A549 (cell line): ENCODE measurements at places on chromosomes 16 and 17. TPM values are rescaled to one million over a fixed set of nuclear protein-coding genes. Genes with fewer than 3 reads are reported as not detected.
A peak's percentile ranks its signal among the peaks of the same experiment; 100 is the strongest.

Gene HASPIN
- polyA plus RNA-seq = 10.9 to 12.0 TPM (median 11.5 TPM) in 3 replicates

Gene SLC16A6
- 0.08 to 0.33 TPM (median 0.17 TPM) in 3 replicates for polyA plus RNA-seq

Gene ASIC2
- 1.5 to 1.9 TPM (median 1.6 TPM) in 3 replicates for polyA plus RNA-seq

Gene KRT31
- not detected in 3 replicates for polyA plus RNA-seq

Gene SCARF1
- 0.21 to 0.30 TPM (median 0.30 TPM) in 3 replicates for polyA plus RNA-seq

Gene REXO5
- 3.8 to 4.2 TPM (median 4.0 TPM) in 3 replicates for polyA plus RNA-seq

Gene ZFP3
- 1.6 to 1.9 TPM (median 1.7 TPM) in 3 replicates for polyA plus RNA-seq

Gene TIMP2
- polyA plus RNA-seq = 140 to 170 TPM (median 166 TPM) in 3 replicates

Gene CDRT4
- 0.58 to 1.1 TPM (median 0.76 TPM) in 3 replicates for polyA plus RNA-seq

GRCh38 chr17:75205793-75206163 lies 299 bp downstream of the NUP85 start:
- no peak for DNase-seq

DNA sequence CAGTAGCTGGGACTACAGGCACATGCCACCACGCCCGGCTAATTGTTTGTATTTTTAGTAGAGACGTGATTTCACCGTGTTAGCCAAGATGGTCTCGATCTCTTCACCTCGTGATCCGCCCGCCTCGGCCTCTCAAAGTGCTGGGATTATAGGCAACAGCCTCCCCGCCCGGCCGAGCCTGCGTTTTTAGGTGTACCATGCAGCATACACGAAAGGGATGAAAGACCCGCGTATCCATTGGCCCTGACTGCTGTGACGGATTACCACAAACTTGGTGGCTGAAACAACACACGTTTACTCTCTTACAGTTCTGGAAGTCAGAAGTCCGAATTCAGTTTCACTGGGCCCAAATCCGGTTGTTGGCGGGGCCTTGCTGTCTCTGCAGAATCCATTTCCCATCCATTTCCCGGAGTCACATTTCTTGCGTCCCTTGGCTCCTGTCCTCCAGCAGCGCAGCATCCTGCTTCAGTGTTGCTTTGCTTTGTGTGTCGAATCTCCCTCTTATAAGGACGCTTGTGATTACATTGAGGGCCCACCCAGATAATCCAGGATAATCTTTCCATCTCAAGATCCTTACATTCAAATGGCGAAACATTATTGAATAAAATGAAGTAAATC lies 8.3 kb upstream of the GUCY2D start:
- no peak for DNase-seq

- DNase-seq = no peak
Observed at GRCh38 chr17:34384271-34384670, 21.2 kb upstream of the CCL1 start.

DNA sequence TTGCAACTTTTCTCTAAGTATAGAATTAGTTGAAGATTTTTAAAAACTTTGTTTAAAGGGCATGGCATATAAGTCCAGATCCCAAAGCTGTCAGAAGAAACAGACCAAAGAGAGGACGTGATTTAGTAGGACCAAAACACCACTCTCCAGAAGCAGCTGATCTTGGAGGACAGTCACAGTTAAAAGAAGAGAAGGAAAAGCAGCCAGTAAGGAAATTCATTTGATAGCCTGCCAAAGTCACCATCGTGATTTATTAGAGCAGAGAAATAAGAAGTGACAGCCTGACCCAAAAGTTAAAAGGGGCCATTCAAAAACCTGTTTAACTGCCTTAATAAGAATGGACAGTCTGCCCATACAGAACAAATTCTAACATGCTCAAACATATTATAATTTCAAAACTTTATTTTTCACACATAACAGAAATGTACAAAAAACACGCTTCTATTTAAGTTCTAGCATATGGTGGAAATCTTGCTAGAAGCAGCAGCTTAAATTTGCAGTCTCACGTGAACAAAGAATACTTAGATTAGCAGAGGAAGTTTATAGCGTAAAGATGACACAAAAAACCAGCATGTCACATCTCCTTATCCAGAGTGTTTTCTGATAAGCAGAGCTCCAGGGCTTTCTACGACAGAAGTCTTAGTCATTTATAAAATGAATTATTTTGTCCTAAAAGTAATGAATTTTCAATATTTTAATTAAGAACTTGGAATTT lies 37.2 kb downstream of the TXNDC11 start:
- DNase-seq = no peak

DNA sequence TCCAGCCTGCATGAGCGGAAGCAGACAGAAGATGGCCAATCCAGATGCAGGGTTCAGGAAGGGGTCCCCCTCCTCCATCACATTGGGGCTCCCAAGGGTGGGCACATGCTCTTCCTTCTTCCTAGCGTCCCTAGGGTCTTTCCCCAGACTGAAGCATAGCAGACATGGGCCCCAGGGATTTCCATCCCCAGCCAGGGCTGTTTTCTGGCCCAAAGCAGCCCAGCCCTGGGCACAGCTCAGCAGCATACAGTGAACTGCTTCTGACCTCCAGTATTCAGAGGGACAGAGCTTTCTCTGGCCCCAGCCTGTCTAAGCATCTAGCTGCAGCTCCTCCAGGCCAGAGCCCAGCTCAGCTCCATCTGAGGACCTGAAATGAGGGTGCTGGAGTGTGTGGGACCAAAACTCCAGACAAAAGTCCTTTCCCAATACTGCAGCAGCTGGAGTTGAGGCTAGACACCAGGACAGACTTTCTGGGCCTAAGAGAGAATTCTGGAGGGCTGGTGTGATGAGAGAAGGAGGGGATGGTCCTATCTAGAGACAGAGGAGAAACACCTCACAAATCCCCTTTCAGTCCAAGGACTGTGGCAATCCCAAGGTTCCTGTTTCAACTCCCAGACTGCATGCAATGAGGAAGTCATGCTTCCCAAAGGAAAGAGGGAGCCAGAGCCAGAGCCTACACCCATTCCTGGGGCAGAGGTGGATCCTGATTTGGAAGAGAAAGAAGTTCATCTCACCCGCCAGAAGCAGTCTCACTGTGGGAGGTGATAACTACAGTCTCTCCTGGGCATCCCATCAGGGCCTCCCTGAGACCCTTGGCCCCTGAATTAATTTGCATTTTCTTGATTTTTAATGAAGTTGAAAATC lies 4.5 kb upstream of the FOXN1 start:
- no peak for DNase-seq

DNA sequence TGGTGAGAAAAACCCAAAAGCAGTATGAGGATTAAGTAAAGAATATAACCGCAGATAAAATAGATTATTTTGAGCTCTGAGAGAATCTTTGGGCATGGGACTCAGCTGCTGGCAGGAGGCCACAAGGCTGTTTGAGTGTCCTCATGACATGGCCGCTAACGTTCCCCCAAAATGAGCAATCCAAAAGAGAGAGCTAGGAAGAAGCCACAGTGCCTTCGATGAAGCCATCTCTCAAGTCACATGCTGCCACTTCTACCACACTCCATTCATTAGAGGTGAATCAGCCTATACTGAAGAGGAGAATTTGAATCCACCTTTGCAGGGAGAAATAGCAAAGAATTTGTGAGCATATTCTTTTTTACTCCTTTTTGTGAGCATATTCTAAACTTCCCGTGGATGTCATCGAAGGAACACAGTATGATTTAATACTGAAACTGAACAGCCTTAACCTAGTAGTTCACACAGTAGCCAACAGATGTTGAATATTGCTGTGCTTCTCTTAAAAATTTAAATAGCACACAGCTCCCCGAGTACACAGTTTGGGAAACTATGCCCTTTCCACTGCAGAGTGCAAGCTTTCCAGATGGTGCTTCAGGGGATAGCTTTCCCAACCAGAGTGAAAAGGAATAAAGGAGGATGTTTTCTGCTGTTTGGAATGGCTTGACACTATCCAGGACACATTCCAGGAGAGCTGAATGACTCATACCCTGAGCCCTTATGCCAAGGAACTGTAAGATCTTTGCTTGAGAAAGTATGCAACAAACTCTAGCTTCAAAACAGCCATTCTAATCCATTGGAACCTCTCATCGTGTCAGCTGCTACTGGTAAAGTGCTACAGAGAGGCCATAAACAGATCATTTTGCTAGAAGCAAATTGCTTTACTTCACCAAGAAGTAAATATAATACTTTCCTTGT lies 33.9 kb downstream of the ANKFY1 start:
- peak; percentile 56 for DNase-seq

DNA sequence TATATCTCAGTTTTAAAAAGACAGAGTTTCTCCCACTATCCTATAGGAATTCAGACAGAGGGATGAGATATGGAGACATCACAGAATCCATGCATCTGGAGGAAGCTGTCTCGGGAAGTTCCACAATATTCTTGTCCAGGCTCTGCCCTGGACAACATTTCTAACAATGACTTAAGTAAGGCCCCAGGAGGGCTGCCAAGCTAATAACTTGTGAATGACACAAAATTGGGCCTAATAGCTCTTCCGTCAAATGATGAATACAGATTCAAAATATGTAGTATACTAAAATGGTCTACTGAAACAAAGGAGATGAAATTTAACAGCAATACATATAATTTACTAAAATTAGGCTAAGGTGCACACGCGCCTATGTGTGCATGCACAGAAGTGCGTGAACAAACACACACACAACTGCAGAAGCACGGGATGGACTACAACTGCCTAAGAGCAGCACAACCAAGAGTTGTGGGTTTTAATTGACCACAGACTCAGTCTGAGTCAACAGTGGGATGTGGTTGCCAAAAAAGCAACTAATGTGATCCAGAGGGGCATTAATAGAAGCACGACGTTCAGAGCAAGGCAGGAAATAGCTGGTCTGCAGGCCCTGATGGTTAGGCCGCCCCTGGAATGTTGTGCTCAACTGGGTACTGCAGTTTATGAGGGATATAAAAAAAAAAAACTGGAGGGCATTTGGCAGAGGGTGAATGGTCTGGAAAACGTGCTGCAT lies 26.3 kb upstream of the HS3ST2 start:
- no peak for DNase-seq

DNA sequence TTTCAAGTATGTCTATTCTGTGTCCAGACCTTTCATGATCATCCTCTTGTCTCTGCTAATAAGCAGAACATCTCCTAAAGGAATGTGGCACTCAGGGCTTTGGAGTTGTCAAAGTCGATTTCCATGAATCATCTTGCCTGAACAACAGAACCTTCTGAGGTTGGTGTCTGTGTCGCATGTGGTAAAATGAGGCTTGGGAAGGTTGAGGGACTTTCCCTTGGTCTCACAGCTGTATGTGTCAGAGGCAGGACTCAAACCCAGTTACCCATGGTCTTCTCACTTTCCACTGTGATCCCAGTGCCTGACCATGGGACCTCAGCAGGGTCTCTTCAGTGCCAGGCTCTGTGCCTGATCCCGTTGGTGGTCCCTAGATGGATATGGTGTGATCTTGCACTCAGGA lies 4.2 kb upstream of the GPRC5B start:
- no peak for DNase-seq

DNA sequence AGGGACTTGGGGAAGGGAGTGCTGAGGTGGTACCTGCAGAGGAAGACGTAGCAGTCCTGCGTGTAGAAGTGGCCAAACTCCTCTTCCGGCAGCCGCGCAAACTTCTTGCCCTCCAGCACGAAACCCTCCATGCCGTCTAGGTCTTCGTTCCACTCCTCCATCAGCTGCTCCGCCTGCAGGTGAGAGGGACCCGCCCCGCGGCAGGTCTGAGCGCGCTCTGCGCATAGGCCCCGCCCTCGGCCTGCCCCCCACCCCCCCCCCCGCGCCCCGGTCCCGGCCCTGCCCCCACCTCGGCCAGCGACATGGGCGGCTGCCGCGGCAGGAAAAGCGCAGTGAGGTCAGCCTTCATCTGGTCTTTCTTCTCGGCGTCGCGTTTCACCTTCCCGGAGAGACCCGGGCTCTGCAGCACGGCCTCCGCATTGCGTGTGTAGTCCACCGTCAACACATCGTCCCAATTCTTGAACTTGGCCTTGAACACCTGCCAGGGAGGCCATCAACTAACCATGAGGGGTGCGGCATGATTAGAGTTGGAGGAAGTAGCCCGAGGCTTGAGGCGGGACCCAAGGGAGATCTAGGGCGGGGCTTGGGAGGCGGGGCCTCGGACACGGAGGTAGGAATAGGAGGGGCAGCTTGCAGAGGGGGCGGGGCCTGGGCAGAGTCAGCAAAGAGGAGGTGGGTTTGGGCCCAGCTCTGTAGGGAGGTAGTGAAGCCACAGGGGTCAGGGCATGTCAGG lies 11.5 kb downstream of the FLII start:
- DNase-seq = peak; percentile 86

GRCh38 chr16:88784856-88785105 lies 239 bp downstream of the PIEZO1 start:
- DNase-seq = no peak

DNA sequence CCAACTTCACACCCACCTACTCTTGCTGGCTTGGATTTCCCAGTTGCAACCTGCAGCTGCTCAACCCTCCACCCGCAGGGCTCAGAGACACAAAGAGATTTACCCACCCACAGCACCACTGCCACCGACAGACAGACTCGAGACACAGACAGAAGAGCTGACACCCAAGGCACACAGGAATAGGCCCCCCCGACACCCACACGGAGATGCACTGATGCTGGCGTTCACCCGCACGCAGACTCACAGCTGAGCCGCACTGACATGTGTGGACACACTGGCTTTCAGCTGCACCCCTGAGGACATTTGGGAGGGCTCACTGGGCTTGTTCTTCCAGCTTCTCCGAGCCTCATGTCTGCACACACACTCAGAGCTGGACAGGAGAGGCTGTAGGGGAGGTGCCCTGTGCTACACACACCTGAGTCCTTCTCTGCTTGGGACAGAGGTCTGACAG lies 8.2 kb downstream of the STX1B start:
- no peak for DNase-seq

DNA sequence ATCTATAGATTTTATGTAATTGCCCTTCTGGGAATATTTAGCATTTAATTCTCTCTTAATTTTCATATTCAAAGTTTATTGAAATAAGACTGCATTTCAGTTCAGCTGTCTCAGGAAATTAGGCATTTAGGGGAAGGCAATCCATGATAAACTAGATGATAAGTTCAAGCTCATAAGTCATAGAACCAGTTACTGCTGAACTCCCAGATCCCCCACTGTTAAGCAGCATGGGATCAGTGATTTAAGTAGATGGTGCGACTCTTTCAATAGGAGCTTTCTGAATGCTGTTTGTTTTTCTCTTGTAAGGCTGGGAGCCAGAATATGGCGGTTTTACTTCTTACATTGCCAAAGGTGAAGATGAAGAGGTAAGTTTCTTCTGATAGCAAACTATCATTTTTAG lies 23.8 kb downstream of the OGFOD1 start:
- DNase-seq = no peak

DNA sequence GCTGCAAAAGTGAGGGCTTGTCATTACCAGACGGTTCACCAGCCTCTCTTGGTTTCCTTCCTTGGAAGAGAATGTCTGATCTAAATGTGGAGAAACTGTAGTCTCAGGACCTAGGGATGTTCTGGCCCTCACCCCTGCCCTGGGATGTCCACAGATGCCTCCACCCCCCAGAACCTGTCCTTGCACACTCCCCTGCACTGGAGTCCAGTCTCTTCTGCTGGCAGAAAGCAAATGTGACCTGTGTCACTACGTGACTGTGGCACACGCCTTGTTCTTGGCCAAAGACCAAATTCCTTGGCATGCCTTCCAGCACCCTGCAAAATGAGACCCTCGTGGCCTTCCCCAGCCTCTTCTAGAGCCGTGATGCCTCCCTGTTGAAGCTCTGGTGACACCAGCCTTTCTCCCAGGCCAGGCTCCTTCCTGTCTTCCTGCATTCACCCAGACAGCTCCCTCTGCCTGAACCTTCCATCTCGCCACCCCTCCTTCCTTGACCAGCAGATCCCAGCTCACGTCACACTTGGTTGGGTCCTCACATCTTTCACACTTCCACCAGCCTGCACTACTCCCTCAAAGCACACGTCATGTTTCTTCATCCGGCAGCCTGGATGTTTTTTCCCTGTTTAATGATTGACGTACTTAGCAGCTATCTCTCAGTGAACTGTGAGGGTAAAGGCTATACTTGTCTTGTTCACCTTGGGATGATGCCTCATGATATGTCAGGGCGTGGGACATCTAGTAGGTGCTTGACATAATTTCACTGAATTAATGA lies 4.3 kb downstream of the ZNF768 start:
- peak; percentile 40 for DNase-seq
